ENCODE measurements at places on chromosomes 1 and 21.

DNA sequence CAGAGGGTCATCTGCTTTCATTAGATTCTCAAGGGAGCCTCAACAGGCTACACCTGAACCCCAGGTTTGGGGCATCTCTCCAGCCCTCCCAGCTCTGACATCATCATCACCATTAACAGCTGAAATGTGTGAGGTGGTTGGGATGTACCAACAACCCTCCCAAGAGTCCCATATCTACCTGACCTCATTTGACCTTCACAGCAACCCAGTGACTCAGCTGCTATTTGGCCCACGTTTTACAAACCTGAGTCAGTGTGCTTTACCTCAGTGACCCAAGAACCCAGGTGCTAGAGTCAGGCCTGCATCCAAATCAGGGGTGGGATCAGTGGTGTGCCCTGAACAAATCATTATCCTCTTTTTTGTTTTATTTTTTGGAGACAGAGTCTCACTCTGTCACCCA lies 53.3 kb upstream of the TINAGL1 start:
- H3K4me1 ChIP-seq, result no peaks in the 10 kb centered on the region
- H3K27ac ChIP-seq, result no peak overlapping the region
- no peak for DNase-seq
- peaks cover 16% of the 10 kb centered on the region for H3K27me3 ChIP-seq

GRCh38 chr1:37549341-37549740 lies 4.8 kb downstream of the SNIP1 start:
- no peaks in the 10 kb centered on the region for H3K27me3 ChIP-seq
- H3K27ac ChIP-seq, result peak overlapping the region; percentile 79
- no peak overlapping the region for H3K4me3 ChIP-seq
- H3K36me3 ChIP-seq, result peaks cover 71% of the 10 kb centered on the region

DNA sequence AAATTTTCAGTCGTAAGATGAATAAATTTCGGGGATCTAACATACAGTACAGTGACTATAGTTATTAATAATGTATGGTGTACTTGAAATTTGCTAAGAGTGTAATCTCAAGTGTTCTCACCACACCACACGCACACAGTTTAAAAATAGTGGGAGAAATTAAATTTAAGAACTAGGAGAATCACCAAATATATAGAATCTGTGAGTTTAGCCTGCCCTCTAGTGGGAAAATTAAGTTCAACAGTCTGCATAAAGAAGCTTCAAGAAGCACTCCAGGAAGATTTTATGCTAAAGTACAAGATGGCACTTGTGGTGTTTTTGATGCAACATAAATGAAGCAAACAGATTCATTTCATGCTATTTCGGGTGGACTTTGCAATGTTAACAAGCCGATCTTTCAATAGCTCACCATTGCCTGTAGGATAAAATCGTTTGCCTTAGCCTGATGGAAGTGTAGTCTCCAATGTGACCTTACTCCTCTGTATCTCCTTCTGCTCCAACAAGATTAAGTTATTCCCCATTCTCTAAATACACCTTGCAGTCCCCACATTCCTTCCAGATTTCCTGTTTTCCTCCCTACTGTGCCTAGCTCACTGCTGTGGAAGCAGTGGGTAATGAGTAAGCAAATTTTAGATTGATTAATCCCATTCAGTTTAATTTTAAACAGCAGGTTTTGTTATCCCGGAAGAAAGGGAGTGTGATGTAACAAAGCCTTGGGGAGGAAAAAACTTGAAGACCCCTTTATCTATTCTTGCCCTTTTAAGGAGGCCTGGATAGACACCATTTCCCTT lies 8.7 kb upstream of the PIK3C2B start:
- H3K36me3 ChIP-seq, result peaks cover 27% of the 10 kb centered on the region
- peaks cover 24% of the 10 kb centered on the region for H3K4me1 ChIP-seq
- no peak overlapping the region for H3K4me3 ChIP-seq
- H3K27me3 ChIP-seq, result peaks cover 10% of the 10 kb centered on the region
- DNase-seq, result peak; percentile 51

DNA sequence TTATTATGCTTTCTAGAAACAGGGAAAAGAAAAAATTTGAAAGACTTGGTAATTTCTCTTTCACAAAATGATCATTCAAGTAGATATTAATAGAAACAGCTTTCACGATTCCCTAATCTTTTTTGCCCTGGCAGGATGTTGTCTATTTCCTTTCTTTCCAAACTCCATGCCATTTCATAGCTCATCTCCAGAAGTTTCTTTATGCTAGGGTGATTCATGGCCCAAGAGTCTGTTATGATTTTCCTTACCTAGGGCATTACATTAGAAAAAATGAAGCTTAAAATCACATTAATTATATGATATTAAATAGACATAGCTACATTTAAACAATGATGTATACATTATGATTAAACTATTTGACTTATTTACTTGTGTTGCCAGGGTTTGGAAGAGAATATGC lies 762.1 kb downstream of the LTN1 start:
- no peaks in the 10 kb centered on the region for H3K4me1 ChIP-seq
- H3K36me3 ChIP-seq, result no peaks in the 10 kb centered on the region
- H3K4me3 ChIP-seq, result no peak overlapping the region
- no peak for DNase-seq
- H3K27ac ChIP-seq, result no peak overlapping the region

DNA sequence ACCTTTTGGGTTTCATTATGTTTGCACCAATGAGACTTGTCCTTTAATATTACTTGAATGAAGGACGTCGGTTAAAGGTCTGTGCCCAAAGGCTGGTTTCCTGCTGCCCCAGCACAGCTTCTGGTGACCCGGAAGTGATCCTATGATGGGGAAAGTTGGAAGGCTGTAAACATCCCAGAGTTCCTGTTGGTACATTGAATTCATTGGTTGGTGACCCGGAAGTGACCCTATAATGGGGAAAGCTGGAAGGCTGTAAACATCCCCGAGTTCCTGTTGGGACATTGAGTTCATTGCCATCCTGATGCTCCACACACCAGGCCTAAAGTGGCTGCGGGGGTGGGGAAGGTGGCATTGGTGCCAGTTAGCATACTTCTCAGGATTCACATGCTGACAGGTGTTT lies 187.3 kb downstream of the RYR2 start:
- DNase-seq, result no peak
- peaks cover 6% of the 10 kb centered on the region for H3K27me3 ChIP-seq
- H3K4me3 ChIP-seq, result no peak overlapping the region
- H3K36me3 ChIP-seq, result no peaks in the 10 kb centered on the region
- no peak overlapping the region for H3K27ac ChIP-seq

DNA sequence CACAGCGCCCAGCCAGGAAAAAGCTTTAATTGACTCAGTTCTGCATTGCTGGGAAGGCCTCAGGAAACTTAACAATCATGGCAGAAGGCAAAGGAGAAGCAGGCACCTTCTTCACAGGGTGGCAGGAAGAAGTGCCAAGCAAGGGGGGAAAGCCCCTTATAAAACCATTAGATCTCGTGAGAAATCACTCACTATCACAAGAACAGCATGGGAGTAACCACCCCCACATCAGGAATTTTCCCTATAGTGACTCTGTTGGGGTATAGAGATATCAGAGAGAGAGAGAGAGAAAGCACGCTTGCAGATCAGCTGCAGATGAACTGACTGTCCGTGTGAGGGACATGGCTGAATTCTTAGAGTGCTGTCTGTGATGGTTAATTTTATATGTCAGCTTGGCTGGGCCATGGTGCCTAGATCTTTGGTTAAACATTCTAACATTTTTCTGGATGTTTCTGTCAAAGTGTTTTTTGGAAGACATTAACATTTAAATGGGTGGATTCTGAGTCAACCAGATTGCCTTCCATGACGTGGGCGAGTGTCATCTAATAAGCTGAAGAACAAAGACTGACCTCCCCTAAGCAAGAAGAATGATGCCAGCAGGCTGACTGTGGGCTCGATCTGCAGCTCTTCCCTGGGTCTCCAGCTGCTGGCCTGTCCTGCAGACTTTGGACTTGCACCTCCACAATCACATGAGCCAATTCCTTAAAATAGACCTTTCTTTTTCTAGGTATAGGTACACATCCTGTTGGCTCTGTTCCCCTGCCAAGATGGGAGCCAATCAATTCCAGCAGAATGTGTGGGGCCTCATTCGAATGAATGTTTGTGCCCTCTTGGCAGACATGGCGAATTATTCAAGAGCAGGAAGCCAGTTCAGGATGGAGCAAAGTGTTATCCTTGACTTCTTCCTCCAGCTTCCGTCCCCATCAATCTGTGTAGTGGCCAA lies 21.4 kb upstream of the CPT2 start:
- no peak overlapping the region for H3K27ac ChIP-seq
- peaks cover 4% of the 10 kb centered on the region for H3K36me3 ChIP-seq
- H3K4me1 ChIP-seq, result peaks cover 8% of the 10 kb centered on the region

- no peak overlapping the region for H3K4me3 ChIP-seq
- peaks cover 67% of the 10 kb centered on the region for H3K36me3 ChIP-seq
- peak overlapping the region; percentile 5 for H3K27ac ChIP-seq
- H3K4me1 ChIP-seq, result peaks cover 3% of the 10 kb centered on the region
- no peaks in the 10 kb centered on the region for H3K27me3 ChIP-seq
Measured at GRCh38 chr21:32335601-32336575, 37.2 kb downstream of the MRAP start.

GRCh38 chr1:18575620-18576019 lies 55.0 kb upstream of the PAX7 start:
- H3K4me3 ChIP-seq, result no peak overlapping the region
- no peak overlapping the region for H3K27ac ChIP-seq
- peaks cover 4% of the 10 kb centered on the region for H3K4me1 ChIP-seq
- peaks cover 19% of the 10 kb centered on the region for H3K27me3 ChIP-seq

- peaks cover 55% of the 10 kb centered on the region for H3K27me3 ChIP-seq
- no peaks in the 10 kb centered on the region for H3K36me3 ChIP-seq
- no peak for DNase-seq
- no peaks in the 10 kb centered on the region for H3K4me1 ChIP-seq
Measured at GRCh38 chr1:178503849-178504248, 7.1 kb upstream of the CLEC20A start.

GRCh38 chr1:91729621-91730358 lies 156.2 kb downstream of the TGFBR3 start:
- H3K27me3 ChIP-seq, result no peaks in the 10 kb centered on the region
- DNase-seq, result no peak
- H3K36me3 ChIP-seq, result peaks cover 55% of the 10 kb centered on the region

Data from effector memory CD8-positive, alpha-beta T cell (primary cell).